ENCODE measurements at places on chromosomes 7 and 10.

- peak; percentile 37 for DNase-seq
Measured at GRCh38 chr10:100565206-100565985, 29.7 kb downstream of the HIF1AN start.

DNA sequence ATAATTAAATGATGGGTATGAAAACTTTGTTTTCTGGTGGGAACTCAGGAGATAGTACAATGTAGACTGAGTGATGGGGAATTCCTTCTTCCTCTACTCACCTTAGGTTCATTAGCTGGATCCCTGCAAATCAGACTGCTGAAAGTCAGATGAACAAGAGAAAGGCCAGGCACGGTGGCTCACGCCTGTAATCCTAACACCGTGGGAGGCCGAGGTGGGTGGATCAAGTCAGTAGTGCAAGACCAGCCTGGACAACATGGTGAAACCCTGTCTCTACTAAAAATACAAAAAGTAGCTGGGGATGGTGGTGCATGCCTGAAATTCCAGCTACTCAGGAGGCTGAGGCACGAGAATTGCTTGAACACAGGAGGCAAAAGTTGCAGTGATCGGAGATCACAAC lies 28.7 kb upstream of the ST8SIA6 start:
- no peak for DNase-seq

DNA sequence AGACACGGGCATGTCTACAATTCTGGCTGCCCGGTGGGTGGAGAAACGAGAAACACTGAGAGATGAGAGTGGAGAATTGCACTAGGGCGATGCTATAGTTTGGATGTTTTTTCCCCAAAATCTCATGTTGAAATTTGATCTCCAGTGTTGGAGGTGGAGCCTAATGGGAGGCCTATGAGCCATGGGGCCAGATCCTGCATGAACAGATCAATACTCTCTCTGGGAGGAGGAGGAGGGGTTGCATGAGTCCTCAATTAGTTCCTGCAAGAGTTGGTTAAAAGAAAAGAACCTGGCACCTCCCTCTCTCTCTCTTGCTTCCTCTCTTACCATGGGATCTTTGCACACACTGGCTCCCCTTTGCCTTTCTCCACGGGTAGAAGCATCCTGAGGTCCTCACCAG lies 299.1 kb downstream of the CALN1 start:
- no peak for DNase-seq

DNA sequence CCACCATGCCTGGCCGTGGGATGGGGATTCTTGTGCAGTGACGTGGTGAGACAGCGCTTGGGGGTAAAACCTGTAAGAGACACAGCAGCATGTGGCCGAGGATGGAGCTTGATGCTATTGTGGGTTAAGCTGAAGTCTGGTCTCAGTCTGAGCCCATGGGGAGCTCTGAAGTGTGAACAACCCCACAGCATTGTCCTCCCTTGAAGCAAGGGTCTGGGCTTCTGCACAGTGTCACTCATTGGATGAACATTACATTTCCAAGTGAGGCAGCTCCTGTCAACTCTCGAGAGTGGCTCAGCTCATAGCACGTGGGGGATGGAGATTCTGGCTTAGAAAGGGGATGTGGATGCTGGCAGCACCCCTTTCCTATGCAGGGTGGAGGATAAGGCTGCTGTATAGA lies 32.2 kb upstream of the ZNF438 start:
- DNase-seq, result no peak

- DNase-seq, result no peak
Measured at GRCh38 chr10:32922170-32922569, 35.9 kb downstream of the ITGB1 start.

DNA sequence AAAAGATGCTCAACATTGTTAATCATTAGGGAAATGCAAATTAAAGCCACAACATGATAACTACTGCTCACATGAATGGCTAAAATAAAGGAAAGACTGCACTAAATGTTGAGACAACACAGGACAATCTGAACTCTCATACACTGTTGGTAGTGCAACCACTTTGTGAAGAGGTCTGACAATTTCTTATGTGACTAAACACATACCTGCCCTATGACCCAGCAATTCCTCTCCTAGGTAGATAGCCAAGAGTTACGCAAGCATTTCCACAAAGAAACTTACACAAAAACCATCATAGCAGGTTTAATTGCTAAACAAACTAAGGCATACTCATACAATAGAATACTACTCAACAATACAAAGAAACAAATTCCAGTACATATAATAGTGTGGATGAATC lies 41.8 kb upstream of the HERPUD2 start:
- no peak for DNase-seq

DNA sequence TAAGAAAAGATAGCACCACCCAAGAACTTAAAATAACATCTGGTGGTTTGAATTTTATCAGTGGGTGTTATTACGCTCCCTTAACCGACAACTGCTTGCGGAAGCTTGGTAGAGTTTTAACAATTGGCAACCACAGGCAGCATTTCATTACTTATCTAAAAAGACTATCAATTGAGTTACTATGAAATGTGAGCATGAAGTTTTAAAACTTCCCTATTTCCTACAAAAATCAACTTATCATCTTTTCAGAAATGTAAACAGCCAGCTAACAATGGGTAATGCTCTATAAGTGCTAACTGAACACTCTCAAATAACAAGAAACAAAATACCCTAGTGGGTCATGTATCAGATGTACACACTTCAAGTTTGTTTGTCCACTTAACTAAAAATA lies 68.8 kb downstream of the OSBPL3 start:
- DNase-seq, result no peak

DNA sequence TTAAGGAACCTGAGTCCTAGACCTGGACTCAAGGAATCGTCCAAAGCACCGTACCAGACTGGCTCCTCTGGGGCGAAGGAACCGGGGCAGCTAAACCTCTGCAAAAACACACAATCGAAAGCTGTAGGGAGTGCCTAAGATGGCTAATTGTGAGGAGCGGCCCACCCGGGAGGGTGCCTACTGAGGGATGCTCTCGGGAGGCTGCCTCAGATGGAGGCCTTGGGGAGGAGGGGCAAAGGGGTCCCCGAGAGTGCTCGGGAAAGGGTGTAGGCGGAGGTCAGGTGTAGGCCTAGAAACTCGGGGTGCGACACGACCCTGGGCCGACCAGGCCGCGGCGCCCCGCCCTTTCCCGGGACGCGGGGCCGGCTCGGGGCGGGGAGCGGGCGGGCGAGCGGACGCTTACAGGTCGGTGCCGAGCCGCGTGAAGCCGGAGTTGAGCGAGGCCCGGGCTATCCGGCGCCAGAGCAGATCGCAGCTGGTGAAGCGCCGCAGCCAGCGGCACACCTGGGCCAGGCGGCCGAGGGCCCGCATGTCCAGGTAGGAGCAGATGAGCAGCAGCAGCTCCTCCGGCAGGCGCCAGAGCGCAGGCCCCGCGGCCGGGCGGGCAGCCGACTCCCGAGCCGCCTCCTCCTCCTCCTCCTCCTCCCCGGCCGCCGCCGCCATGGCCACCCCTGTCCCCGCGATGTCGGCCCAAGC lies 844 bp downstream of the FBXW4 start:
- peak; percentile 87 for DNase-seq

GRCh38 chr10:20486791-20487190 lies 410.3 kb downstream of the NEBL start:
- DNase-seq, result no peak

GRCh38 chr7:33287738-33288137 lies 158.4 kb downstream of the BBS9 start:
- DNase-seq, result no peak

GRCh38 chr10:112859793-112860192 lies 90.3 kb upstream of the TCF7L2 start:
- DNase-seq, result no peak

- DNase-seq, result no peak
Measured at GRCh38 chr7:158186864-158187693, 400.5 kb downstream of the PTPRN2 start.

GRCh38 chr10:25026463-25026862 lies 10.1 kb downstream of the THNSL1 start:
- no peak for DNase-seq

DNA sequence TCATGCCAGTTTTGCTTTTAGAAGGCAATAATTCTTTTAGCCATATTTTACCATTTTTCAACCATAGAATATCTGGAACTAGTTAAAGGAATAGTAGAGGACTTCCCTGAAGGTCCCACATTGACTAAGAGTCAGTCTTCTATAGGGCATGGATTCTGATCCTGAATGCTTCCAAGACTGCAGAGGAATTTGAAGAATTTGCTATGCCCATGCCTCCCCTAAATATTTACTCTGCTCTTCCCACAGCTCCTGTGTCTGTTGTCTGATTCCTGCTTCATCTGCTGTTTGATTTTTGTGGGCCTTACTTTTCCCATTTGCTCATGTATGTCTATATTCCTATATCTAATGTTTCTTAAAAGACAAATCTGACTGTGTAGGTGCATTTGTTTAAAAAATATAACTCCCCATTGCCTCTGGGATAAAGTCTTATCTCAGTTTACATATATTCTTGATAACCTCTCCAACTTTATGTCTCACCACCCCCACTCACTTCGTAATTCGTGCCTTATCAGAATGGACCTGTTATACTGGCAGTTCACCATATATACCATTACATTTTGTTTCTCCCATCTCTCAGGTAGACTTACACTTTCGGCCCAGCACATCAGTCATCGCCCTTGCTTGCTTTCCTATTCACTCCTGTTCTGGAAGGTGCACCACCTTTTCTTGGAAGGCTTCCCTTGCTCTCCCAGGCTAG lies 33.9 kb downstream of the LRRC4 start:
- no peak for DNase-seq

DNA sequence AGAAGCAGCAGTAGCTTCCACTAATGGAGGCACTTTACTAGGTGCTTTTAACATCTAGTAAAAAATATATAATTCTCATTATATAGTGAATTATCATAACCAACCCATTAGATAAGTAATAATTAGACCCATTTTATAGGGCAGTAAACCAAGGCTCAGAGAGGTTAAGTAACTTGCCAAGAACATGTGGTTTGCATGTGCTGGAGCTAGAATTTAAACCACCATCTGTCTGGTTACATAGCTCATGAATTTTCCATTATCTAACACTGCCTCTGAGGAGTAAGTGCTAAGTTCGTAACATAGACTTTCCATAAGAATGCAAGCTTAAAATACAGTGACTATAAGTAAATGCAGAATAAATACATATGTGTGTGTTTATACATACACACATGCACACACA lies 41.9 kb downstream of the CREB3L2 start:
- DNase-seq, result no peak

DNA sequence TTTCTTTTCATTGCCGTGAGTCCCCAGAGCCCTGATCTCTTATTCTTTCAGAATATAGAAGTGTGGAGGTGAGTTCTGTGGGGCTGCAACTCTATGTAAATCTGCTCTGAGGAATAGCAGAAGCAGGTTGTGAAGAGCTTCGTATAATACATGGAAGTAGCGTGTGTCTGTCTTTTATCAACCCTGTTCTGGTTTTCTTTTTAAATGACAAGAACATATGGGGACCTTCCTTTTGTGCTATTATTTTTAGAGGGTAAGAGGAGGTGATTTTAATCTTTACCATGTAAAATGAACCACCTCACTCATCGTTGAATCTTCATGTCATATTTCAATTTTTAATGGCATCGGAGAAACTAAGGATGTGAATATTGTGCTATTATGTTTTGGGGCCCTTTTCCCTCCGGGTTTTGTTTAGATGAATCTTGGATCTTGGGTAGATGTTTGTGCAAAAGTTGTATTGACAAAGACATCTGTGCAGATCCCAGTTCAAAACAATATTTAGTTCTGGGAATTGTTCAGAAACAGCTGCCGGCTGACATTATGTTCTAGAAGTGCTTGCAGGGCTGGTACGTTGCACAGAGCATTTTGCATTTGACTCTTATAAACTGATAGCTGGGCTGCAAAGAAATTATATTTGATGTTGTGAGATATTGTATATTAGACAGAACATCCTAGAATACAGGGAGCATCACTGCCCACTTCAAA lies 46.7 kb downstream of the PLXDC2 start:
- no peak for DNase-seq

- DNase-seq, result peak; percentile 89
Measured at GRCh38 chr10:8331896-8332729, 277.6 kb downstream of the GATA3 start.

- DNase-seq, result no peak
Measured at GRCh38 chr10:112340601-112341000, 33.3 kb upstream of the ACSL5 start.

DNA sequence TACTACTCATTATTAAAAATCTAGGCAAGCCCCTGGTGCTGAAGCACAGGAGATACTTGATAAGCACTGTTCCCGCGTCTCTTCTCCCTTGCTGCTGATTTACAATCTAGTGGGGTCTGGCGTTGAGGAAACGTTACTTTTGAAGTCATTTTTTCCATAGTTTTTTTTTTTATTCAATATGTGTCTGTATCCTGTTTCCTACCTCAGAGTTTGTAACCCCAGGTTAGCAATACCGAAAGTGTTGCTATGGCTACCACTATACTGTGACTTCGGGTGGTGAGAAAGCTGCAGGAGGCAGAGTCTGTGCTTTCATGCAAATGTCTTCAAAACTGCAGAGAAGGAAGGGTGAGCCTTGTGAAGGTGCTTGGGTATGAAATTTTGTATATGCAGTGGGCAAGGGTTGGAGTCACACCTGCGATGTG lies 458.8 kb upstream of the GHITM start:
- DNase-seq, result no peak

DNA sequence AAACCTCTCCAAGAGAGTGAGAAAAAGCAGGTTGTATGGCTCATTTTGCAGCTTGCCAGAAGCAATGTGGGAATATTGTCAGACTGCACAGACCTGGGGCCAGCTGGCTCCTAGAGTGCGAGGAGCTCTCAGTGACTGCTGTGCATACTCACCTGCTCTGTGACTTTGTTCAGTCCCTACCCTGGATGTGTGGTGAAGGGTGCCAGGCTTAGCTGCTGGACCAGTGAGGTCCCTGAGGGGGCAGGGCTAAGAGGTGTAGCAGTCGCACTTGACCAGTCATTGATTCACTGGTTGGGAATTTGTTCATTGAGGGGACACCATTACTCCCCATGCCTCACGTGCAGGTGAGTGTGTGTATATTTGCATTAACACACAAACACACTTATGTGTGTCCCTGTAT lies 60.1 kb downstream of the IKZF1 start:
- no peak for DNase-seq

DNA sequence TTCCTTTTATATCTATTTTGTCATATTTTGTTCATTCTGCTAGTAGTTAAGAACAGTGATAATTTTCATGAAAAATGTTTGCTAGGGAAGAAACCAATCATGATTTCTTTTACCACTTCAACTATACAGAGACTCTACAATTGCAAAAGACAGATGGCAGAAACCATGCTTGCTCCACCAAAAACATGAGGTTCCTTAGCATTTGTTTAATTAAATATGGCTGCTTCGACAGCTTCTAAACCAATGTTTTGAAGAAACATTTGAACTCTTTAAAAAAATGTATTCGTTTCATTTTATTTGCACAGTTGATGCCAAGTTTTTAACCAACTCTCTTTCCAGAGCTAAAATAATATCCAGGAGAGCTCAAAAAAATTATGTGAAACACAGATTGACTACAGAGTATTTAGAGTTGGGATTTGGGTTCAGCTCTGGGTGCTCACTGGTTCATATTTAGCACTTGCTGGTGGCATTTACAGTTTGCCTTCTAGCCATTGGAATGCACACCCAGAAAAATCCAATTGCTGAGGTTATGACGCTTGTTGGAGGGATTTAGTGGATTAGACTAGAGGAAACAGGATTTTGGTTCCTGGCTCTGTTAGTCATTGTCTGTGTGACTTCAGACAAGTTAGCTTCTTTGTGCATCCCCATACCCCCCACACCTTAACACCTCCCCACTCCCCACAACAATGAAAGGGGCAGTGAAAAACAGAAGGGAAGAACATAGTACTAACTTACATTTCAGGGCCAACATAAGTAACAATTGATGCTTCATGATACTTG lies 35.8 kb upstream of the SDHAF3 start:
- DNase-seq, result no peak

Data from activated CD8-positive, alpha-beta memory T cell treated with anti-CD3 and anti-CD28 coated beads, Interleukin-2, amount 50 U/mL, for 48 hours (primary cell).